ENCODE measurements at places on chromosomes 6 and 20.

GRCh38 chr6:118318648-118319047 is 229.4 kb upstream of the PLN start:
- DNase-seq, result no peak

GRCh38 chr6:119720160-119720559 is 370.6 kb upstream of the MAN1A1 start:
- DNase-seq, result no peak

DNA sequence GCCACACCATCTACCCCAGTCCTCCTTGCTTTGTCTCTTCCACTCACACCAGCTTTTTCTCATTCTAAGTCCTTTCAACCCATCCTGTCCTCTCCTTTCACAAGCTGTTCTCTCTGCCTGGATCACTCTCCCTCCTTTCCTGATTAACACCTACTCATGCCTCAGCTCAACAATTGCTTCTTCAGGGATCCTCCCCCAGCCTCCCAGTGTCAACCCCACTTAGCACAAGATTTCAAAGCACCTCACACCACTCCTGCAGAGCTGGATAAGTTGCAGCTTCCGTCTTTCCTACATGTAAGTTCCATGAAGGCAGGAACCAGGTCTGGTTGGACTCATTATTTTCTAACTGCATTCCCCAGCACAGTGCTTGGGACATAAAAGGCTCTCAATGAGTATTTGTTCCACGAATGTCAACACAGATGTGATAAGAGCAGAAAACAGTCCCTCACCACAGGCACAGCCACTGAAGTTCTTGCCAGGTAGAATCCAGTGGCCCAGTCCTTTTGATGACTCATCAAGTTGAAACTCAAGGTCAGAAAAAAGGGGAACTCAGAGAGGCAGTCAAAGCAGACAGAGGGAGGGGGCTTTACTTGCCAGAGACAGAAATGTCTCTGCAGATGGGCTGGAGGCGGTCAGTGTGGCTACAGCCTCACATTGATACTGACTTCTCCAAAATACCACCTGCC is 193.4 kb upstream of the PRDM1 start:
- DNase-seq, result no peak

DNA sequence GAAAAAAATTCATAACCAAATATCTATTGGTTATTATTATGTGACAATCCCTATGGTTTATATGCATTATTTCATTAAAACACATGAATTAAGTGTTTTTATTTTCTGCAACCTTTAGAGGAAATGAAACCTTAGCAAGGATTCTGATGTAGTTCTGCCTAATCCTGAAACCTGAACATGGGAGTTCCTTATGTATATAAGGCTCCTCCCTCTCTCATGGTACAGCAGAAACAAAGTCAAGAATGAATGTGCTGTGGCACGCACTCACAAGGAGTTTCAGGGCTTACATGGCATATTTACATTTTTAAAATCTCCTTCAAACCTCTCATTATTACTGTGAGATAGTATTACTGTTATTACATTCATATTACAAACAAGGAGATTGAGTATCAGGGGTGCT is 426.4 kb upstream of the CITED2 start:
- no peak for DNase-seq

DNA sequence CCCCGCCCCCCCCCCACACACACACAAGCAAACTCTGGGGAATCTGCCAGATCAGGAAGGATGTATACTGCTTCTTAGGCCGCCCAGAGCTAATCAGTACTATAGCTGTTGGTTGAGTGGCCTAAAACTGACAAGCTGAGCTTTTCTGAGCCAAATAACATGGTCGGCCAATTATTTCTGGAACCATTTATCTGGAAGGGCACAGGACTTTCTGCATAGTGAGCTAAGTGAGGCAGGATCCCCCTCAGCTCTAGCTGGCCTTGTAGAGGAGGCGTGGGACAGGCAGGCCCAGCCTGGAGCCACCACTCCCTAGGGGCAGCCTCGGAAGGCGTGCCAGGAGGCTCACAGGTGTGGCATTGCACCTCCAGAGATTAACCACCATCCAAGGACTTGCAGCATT is 200.1 kb downstream of the TMEM242 start:
- DNase-seq, result no peak

DNA sequence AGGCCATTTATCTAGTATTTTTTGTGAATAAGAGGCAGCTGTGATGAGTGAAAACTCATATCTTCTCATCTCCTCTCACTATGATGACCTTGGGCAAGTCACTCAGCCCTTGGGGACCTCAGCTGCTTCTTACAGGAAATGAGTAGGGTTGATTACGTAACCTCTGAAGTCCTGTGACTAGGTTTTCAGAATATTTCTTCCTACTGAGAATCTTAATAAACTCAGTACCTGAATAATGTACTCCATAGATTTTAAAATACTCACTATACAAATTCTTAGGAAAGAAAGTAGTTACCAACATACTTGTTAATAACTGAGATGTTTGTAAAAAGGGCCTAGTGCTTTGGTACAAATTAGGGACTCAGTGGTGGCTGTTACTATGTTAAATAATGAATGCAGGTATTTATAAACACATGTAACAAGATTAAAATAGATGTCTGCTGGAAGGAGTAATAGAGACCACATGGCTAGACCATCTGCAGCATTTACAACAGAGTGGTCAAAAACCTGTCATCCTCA is 60.9 kb downstream of the RPRD1B start:
- no peak for DNase-seq

- DNase-seq, result no peak
These were observed 78.7 kb downstream of the BFSP1 start for GRCh38 chr20:17452441-17452840.

- DNase-seq, result peak; percentile 36
These were observed 38.0 kb downstream of the TGM2 start for GRCh38 chr20:38126932-38127621.

- DNase-seq, result peak; percentile 60
These were observed 1.1 kb downstream of the ID1 start for GRCh38 chr20:31605902-31606803.

GRCh38 chr6:34496103-34496685 is 30.3 kb downstream of the PACSIN1 start:
- DNase-seq, result no peak

- no peak for DNase-seq
These were observed 293.7 kb upstream of the RSPO3 start for GRCh38 chr6:126824815-126825214.
